Amniotic stem cell (primary cell): ENCODE measurements at places on chromosomes 3 and 15.

GRCh38 chr3:115685097-115685496, 61.8 kb downstream of the GAP43 start:
- no peak for DNase-seq

DNA sequence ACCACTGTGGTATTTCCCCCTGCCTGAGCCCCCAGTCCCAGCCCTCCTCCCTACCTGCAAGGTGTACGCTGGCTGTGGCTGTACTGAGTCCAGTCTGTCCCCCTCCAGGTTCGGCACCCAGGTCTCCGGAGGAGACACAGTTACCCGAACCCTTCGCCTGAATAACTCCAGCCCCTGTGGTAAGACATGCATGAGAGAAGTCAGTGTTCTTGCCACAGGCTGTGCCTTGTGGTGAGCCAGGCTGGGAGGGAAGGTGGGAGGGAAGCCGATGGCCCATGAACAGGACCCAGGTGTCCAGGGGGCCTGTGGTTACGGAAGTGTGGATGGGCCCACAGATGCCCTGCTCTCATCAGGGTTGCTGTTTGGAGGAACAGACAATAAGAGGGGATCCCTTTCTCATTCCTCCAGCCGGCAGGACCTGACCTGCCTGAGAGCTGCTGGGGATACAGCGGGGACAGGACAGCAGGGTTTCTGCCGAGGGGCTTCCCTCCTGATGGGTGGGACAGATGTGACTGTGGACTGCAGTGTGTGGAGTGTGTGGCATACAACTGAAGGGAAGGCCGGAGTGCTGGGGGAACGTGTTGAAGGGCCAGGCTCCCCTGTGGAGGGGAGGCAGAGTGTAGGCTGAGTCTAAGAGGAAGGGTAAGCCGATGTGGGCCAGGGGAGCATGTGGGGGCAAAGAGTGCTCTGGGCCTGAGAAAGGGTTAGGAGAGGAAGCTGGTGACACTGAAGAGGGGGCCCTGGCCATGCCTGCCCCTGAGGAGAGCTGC, 21.9 kb downstream of the ACAA1 start:
- DNase-seq: no peak

- peak; percentile 74 for DNase-seq
Observed at GRCh38 chr15:39908186-39908585, 11.9 kb downstream of the GPR176 start.

- DNase-seq: no peak
Observed at GRCh38 chr3:34237946-34238345, 439.5 kb downstream of the PDCD6IP start.

DNA sequence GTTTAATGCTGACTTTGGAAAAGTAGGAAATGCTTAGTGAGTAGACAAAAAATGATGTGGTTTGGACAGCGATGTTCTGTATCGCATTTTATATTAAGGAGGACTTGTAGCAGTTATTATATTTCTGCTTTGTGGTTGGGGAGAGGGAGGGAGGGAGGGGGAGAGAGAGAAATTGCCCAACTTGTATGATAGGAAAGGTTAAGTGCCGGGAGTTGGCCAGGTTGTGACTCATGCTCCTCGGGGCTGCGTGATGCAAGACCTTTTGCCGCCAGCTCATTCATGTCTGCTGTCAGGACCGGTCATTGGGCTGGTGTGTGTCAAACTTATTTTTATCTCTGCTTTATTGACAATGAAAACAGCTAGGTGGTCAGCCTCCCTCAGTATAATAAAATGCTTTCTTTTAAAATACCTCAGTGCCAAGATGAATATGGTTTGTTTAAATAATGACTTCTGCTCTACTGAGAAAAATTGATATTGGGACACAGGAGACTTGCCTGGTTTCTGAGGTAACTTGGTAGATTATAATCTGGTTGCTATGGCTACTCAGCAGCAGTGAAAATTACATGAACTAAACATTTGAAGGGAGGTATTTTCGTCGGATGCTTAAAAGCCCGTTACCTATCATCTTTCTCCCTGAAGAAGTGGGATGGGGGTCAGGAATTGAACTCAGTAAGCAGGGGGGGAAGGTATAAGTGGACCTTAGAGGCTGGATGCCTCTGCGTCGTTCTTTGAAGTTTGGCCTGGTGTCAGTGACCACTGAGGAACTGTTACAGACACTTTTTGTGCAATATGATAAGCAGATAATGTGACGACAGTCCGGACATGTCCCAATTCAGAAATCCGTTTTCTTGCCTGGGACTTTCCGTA, 90.7 kb downstream of the FNDC3B start:
- DNase-seq: peak; percentile 91

GRCh38 chr3:135868801-135869200, 96.7 kb upstream of the PPP2R3A start:
- DNase-seq: no peak

- DNase-seq: no peak
Observed at GRCh38 chr15:67613211-67613610, 70.7 kb downstream of the MAP2K5 start.

DNA sequence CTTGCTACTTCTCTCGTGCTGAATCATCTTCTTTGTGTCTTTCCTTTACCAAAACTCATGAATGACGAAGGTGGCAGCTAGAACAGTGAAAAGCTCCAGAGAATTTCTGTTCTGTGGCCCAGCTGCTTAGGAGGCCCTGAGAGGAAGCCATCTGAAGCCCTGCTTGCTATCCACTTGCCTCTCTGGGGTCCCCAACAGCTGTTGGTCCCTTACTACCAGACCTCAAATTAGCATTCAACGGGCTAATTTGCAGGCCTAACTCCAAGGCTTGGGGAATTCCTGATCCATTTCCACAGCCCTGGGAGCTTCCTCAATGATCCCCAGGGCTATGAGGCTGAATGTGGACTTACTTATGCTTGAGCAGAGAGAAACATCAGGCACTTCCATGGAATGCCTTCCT, 37.5 kb upstream of the FSTL1 start:
- DNase-seq: no peak

DNA sequence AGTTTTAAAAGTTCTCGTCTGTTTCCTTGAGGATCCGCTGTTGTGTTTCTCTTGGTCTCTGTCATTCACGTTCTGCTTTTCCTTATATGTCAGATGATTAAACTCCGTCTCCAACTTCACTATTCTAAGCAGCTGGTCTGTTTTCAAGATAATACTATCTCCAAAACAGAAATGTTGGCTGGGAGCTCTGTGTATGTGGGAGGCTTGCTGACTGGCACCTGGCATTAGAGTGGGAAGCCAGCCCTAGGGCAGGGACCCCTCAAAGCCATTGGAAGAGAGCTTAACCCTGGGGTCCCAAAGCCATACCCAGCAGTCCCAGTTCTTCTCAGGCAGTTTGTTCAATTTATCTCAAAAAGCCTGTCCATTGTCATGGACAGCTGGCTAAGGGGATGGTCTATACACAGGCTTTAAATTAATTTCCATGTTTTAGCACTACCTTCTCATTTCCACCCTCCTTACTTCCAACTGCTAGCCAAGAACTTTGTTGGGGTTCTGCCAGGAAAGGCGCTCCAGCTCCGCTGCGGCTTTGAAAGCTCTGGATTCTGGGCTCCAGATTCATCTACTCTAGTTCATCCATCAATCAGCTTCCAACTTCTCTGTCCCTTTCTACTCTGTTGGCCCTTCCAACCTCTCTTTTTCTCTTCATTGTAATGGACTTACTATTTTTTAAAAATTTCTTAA, 9.2 kb downstream of the BTBD1 start:
- no peak for DNase-seq

GRCh38 chr3:106560451-106560966, 691.7 kb upstream of the CBLB start:
- peak; percentile 8 for DNase-seq

- no peak for DNase-seq
Observed at GRCh38 chr3:137792626-137793271, 28.6 kb downstream of the SOX14 start.

GRCh38 chr15:69143756-69144436, 16.5 kb upstream of the GLCE start:
- DNase-seq: no peak

- no peak for DNase-seq
Observed at GRCh38 chr3:122646146-122646988, 34.3 kb upstream of the PARP14 start.

- DNase-seq: no peak
Observed at GRCh38 chr3:44914936-44915335, 40.5 kb downstream of the TGM4 start.

- DNase-seq: no peak
Observed at GRCh38 chr3:18841422-18842343, 306.6 kb upstream of the KCNH8 start.

GRCh38 chr3:99872923-99873254, 55.2 kb downstream of the CMSS1 start:
- DNase-seq: no peak

GRCh38 chr15:99477791-99478471, 87.9 kb upstream of the MEF2A start:
- no peak for DNase-seq

- no peak for DNase-seq
Observed at GRCh38 chr3:8183627-8184026, 318.0 kb upstream of the LMCD1 start.

DNA sequence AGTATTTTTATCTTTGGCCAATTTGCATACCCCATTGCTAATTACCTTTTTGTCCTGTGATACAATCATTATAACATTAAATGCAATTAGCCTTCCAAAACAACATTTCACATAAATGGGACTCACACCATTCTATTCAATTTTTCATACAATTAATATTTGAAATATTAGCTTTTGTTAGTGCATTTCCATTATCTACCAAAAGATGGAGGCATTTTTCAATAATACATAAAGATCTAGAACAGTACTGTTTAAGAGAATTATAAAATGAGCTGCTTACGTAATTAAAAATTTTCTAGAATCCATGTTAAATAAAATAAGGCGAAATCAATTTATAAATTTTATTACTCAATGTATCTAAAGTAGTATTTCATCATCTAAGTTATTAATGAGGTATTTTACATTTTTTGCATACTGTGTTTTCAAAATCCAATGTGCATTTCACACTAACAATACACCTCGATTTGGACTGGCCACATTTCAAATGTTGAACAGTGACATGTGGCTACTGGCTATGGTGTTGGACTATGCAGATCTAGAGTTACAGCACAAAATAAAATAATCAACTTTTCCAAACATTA, 74.3 kb downstream of the TJP1 start:
- DNase-seq: no peak

GRCh38 chr15:29528276-29528675, 258.7 kb upstream of the NSMCE3 start:
- DNase-seq: no peak

GRCh38 chr3:137409584-137409983, 354.5 kb upstream of the SOX14 start:
- DNase-seq: no peak

DNA sequence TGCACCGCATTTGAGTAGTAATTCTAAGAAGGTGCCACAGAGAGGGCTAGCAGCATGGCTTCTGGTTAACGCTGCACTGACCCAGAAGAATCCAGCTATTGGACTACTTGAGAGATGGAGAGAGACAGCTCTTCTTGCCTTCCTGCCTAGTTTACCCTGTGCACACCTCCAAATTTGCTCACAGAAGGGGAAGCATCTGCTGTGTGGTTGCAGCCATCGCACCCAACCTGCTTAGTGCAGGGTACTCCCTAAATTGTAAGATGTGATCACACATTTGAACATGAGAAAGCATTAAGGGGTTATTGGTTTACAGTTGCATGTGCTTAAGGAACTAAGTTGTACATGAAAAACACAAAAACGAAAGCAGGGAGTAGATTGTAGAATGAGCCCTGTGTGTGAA, 122.1 kb downstream of the FOXB1 start:
- DNase-seq: no peak

GRCh38 chr15:42996871-42997270, 76.3 kb upstream of the TTBK2 start:
- DNase-seq: no peak

DNA sequence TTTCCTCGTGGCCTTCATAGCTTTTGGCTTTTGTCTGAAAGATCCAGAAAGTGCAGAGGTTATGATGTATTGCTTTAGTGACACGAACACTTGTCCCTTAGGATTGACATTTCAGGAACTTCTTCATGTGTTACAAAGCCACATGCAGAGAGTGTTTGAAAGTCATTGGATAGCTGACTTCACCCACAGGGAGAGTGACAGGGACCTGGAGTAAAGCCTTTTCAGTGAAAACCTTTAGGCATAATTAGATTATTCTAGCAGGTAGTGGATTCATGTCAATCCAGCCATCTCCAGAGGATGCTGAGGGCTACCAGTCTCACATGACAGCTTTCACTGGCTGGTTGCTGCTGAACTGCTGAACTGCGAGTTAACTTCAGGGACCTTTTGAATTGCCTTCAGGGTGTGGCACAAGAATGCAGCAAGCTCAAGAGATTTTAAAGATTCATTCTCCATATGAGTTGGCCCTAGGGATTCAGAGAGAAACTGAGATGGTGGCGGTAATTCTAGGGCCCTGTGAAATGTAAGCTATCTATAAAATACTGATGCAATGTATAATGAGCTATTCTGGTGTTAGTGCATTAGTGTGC, 267.0 kb upstream of the GOLIM4 start:
- no peak for DNase-seq

GRCh38 chr3:66484106-66484844, 16.5 kb downstream of the LRIG1 start:
- no peak for DNase-seq

- no peak for DNase-seq
Observed at GRCh38 chr3:67809370-67809935, 155.0 kb upstream of the SUCLG2 start.

DNA sequence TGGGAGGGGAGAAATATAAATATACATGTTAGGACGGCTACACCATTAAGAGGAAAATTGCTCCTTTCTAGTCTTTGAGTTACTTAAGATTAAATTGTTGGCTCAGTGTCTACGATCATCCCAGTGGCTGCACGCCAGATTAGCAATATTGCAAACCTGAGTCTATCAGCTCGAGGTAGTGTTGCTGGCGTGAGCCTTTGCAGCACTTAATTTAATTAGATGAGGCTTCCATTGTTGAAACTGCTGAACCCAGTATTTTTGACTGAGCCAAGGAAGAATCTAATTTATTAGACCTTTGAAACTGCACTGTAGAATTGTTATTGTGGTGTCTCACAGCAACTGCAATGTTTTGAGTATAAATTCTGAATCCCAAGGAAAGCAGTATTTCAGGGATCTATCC, 782.4 kb upstream of the ROBO1 start:
- DNase-seq: no peak

DNA sequence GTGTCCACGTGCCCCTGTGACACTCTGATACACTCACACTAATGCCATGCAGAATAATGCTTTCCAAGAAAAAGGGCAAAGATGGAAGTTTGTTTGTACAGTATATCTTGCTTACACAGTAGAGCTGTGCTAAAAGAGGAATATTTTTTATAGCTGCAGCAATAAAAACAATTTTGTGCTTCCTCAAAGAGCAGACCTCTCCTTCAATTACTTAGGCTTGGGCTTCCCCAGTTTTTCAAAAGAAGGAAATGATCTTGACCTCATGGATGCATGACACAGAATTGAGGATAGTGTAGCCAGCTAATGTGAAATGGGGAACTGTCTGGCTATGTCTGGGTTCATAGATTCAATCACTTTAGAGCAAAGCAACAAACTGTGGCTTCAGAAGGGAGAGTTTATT, 137.4 kb downstream of the STT3B start:
- DNase-seq: no peak
